ENCODE measurements at places on chromosomes 6 and 20. TPM values are rescaled to one million over a fixed set of nuclear protein-coding genes. Genes with fewer than 3 reads are reported as not detected.

The GLP1R gene
- 0.08 TPM for total RNA-seq

The WFDC5 gene
- total RNA-seq = not detected

DNA sequence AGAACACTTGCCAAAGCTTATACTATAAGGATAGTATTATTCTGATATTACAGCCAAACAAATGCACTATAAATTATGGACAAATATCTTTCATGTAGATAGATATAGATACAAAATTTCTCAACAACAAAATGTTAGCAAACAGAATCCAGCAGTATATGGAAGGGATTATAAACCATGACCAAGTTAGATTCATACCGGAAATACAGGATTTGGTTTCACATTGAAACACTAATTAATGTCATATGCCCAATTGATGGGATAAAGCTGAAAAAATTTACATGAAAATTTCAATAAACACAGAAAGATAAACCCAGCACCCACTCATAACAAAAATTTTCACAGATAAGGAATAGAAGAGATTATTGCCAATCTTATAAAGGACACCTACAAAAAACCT lies 770.3 kb upstream of the SLC35B3 start:
- DNase-seq = no peak

The NAPB gene
- 6.1 TPM for total RNA-seq

DNA sequence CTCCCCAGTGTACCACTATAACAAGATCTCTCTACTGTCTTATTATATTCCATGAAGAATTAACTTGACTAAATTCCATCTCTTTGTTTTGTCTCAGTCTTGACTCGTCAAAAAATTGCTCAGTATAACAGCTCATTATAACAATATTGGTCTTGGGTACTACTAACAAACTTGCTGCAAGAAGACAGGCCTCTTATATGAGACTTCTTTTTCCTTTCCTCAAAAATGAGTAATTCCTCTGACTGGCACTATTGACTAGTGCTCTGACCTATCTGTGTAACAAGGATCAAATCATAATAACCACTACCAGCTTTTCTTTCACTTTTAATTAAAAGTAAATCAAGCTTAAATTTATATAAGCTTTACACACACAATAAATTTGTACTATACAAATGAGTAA lies 91.3 kb upstream of the THEMIS start:
- DNase-seq = no peak

DNA sequence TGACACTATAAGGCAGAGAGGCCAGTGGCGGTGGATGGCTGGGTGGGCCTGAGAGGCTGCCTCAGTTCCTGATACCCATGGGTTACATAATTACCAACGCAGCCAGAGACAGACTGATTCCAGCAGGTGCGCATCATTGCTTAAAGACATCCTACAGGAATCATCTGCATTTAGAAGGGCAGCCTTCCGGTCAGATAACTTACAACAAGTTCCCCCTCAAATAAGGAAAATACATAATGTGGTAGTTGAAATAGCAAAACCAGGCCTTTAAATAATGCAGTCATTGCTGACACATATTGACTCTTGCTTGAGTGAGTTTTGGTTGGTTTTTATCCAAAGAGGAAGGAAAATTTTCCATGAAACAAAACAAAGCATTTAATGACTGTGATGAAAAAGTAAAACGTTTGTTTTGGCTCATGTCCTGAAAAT lies 81.9 kb downstream of the SIM1 start:
- DNase-seq = no peak

DNA sequence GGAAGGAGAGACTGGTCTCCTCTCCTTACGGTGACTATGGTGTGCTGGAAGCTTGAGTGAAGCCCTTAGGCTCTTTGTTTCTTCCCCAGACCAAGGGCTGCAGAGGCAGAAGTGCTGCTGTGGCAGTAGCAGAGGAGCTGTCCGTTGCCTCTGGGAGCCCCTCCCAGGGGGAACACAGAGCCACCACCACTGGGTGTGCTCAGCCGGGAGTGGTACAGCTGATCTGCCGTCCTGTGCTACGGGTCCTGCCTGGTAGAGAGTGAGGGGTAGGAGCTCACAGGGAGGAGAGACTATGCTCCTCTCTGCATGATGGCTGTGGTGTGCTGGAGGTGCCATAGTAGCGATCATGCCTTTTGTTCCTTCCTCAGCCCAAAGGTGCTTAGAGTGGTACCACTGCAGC lies 318.7 kb downstream of the DOK5 start:
- DNase-seq = no peak

- no peak for DNase-seq
These were observed 8.4 kb upstream of the GUCA1B start for GRCh38 chr6:42203183-42203582.
